ENCODE measurements at places on chromosomes 12 and 14.

DNA sequence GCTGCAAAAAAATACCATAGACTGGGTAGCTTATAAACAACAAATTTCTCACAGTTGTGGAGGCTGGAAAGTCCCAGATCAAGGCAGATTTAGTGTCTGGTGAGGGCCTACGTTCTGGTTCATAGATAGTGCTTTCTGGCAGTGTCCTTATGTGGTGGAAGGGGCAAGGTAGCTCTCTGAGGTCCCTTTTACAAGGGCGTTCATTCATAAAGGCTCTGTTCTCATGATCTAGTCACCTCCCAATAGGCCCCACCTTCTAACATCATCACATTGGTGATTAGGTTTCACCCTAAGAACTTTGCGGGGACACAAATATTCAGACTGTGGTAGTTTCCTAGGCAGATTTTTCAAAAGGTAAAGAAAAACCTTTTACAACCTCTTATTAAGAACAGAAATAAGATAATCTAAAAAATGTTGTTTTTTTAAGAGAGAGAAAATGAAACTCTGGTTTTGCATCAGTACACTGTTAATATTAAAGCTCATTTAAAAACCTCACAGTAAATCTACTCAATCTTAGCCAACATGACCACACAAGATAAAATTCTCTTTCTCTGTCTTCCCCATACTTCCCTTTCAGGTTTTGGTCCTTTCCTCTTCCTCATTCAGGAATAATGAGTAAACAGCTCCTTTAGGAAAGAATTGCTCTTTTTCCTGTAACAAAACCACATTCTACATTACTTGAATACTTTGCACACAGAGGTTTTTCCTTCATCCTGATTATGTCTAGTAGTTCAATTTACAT, 117.5 kb downstream of the UNC79 start:
- DNase-seq = no peak

- DNase-seq = no peak
Measured at GRCh38 chr14:76781648-76782051, 20.4 kb downstream of the VASH1 start.

- DNase-seq = no peak
Measured at GRCh38 chr14:62431496-62431895, 613.8 kb downstream of the KCNH5 start.

GRCh38 chr12:109540526-109541412, 32.5 kb downstream of the MMAB start:
- no peak for DNase-seq

GRCh38 chr12:24200010-24200409, 250.5 kb upstream of the SOX5 start:
- DNase-seq = no peak

GRCh38 chr12:79911889-79912656, 22.8 kb downstream of the PPP1R12A start:
- no peak for DNase-seq

DNA sequence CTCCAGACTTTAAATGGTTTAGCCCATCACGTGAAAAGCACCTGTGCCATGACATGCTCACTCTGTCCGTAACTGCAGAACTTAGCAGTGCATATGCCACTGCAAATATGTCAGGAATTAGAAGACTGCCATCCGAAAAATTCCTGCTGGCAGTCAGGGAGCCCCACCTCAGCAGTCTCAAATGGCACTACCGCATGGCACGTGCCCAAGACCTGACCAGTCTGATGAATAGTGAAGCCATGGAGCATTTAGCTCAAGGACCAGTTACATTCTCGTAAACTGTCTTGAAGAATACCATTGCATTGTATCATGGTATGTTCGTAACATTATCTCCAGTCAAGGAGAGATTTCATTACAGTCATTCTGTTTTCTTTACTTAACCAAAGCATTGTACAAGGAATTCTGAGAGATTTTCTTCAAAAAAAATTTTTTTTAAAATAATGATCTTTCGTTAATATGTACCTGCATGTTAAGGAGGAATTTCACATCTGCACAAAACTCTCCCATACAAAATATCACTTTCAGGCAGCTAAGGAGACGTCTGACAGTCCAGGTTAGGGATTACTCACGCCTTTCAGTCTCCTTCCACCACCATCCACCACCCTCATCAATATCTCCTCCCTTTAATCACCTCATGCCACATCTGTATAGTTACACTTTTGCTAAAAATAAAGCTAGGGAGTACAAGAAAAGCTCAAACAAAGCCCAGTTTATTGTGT, 138.5 kb downstream of the ANO2 start:
- DNase-seq = no peak

DNA sequence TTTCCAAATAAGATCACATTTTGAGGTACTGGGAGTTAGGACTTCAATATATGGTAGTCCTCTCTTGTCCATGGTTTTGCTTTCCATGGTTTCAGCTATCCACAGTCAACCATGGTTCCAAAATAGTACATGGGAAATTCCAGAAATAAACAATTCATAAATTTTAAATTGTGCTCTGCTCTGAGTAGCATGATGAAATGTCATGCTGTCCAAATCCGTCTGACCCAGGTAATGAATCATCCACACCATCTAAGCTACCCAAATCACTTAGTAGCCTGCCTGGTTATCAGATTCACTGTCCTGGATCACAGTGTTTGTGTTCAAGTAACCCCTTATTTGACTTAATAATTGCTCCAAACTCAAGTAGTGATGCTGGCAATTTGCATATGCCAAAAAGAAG, 197.9 kb downstream of the TMTC3 start:
- no peak for DNase-seq

DNA sequence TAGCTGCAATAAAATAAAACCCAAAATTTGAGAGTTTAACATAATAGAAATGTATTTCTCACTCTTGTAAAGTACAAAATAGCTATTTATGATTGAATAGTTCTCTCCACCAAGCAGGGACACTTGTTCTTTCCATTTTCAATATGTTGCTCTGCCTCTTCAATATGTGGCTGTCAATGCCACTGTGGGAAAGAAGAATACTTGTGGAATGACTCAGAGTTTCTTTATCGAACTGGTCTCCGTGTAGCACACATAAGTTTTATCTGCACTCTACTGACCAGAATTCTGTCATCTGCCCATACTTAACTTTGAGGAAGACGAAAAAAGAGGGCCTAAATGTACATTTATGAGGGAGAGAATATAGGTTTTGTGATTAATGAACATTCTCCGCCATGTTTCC, 256.9 kb downstream of the ATXN7L3B start:
- DNase-seq = no peak

- no peak for DNase-seq
Measured at GRCh38 chr12:93550748-93551611, 21.5 kb upstream of the SOCS2 start.

Measured in GM19239 (cell line).